ENCODE measurements at places on chromosomes 7 and 10.
A peak's percentile ranks its signal among the peaks of the same experiment; 100 is the strongest.

DNA sequence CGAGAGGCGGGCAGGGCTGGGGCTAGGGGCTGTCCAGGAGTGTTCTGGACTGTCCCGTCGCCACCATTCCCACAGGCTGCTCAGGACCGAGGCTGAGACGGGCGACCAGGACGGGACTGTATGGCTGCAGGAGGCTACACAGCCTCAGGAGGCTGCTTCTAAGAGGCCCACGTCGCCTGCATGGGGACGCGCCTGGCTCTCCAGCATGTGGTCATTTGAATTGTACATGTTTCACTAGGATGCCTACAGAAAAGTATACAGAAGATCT, 216.3 kb downstream of the TCERG1L start:
- DNase-seq: no peak

GRCh38 chr7:141544831-141545230, 6.4 kb upstream of the AGK start:
- DNase-seq: no peak

GRCh38 chr7:11343136-11343535, 369.5 kb downstream of the PHF14 start:
- no peak for DNase-seq

DNA sequence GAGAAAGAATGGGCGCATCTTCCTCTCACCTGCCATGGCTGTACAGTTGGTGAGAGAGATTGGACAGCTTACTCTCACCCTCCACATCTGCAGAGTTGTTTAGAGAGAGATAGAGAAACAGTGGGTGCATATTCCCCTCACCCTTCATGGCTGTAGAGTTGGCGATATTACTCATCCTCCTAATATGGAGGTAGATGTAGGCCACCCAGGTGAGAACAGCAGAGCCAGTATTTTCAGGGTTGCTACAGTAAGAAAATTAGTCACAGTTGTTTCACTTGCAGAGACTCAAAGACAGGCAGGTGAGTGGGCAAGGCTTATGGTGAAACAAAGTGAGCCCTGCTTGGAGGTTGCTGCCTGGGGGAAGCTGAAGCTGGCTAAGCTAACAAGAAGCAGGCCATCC, 65.0 kb upstream of the PFKP start:
- no peak for DNase-seq

- no peak for DNase-seq
Measured at GRCh38 chr10:23522345-23522744, 83.5 kb downstream of the OTUD1 start.

DNA sequence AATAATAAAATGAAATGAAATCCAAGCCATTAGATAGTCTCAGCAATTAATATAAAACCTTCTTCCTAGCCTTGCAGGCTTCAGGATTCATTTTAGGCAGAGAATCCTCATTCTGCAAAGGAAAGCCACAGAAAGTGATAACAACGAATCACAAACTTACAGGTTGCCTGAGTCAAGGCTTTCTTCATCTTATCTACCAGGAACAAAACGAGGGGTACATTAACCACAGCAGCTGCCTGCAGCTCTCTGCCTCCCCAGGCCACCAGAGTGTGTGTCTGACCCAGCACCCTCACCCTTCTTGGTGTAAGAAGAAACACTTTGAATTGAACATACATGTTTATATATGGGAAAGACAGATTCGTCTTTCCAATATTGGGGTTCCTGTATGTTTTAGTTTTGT, 12.5 kb upstream of the TNS3 start:
- DNase-seq: no peak

- no peak for DNase-seq
Measured at GRCh38 chr7:134660961-134661376, 14.3 kb downstream of the BPGM start.

DNA sequence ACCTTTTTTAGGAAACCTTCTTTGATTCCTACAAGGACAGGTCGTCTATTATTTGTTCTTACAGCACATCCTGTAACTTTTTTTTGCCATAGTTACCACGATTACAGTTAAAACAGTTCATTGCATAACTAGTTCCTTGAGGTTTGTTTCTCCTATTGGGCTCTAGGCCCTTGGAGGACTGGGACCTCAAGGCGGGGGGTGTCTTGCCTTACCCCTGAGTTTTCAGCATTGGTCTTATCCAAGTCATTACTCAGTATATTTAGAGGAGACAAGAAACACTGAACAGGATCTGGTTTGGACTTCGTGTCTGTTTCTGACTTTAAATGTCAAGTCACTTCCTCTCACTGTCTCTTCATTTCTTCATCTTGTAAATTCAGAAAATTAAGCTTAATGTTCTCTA, 369.8 kb downstream of the SDK1 start:
- no peak for DNase-seq

DNA sequence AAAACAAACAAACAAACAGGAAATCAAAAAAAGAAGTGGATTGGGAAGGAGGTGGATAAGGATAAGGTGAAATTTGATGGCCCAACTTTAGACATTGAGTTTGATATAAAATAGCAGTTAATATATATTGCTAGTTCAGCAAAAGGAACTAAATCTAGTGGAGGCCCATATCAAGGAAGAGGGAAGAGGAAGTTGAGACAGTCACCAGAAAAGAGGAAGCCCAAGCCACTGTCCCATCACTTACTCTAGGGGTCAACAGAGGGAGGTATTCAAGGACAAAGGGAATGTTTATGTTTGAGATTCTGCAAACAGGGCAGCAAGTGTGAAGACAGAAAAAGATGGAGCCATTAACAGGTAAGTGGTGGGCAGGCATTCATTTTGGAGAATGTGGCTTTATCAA, 3.7 kb downstream of the LAMTOR4 start:
- no peak for DNase-seq

- no peak for DNase-seq
Measured at GRCh38 chr10:96955794-96956193, 123.7 kb downstream of the LCOR start.

DNA sequence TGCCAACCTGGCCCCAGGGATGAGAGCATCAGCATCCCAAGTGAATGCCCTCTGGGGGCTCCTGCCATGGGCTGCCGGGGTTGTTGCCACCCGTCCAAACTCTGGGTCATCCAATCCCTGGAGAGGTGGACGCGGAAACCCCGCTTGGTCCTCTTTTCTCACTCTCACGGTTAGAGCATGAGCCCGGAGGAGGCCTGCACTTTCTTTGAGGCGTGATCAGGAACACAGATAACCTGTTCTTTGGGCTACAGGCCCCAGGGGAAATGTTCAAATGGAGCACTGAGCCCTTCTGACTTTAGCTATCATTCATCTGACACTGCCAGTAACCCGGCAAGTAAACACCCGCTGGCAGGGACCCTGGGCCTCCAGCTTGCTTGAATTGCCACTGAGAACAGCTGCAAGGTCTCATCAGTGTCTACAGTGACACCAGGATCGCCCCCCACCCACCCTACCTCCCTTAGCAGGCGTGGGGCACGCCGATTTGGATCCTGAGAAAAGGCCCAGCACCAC, 29.4 kb upstream of the SLF2 start:
- DNase-seq: no peak

GRCh38 chr7:3464900-3465622, 164.0 kb downstream of the SDK1 start:
- no peak for DNase-seq

DNA sequence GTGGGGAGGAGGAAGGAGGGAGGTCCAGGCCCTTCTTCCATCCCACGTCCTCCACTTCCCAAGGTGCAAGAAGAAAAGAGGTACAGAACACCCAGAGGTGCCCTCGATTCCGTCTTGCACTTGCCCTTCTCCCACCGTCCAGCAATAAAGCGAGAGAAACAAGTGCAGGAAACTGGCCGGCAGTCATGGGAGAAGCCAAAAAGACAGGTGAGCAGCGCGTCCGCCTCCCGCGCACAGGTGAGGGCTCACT, 1.3 kb downstream of the C10orf95 start:
- DNase-seq: no peak

GRCh38 chr7:137731436-137731835, 115.3 kb downstream of the DGKI start:
- DNase-seq: no peak

DNA sequence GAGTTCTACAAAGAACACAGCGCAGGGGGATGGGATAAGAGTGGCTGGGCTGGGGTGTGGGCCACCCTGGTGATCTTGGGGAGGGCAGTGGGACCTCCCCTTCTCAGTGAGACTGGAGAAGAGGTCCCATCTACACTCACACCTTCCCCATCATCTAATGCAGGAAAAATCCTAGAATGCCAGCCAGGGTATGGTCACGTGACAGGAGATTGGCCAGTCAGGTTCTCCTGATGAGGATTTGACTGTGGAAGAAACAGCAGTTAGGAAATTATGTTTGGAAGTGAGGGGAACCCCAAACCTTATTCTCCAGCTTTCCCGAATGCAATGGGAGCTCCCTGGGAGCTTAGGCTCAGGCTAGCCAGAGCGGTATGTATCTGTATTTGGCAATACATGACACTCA, 158.8 kb upstream of the GRB10 start:
- no peak for DNase-seq

DNA sequence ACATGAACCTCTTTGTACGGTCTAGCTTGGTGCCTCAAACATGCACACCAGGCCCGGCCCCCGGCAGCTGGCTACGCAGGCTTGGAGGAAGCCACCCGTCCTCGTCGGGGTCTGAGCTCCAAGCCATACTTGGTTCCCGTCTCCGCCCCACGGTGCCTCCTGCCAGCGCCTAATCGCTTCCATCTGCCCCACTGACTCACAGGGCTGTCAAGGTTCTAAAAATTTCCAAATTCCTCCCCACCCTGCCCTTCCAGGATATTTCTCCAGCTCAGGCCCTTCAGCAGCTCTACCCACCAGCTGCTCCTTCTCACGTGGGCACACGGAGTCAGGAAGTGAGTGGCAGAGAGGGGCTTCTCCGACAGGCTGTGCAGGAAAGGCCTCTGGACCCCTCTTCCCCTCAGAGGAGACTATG, 38.8 kb downstream of the TMEM270 start:
- DNase-seq: no peak

DNA sequence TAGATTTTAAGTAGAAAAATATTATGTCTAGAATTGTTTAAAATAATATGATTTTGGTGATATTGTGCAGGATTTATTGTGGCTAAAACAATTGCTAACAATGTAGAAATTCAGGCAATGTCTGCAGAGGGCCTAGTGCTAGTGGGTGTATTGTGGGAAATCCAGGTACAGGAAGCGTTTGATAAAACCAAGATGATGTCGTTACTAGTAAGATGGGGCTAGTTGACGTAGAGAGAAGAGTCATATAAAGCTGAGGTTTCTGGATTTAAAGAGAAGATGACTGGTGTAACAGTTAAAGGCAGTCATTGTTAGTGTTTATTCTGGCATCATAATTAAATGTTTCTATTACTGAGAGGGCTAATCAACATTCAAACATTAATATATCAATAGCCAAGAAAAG, 43.5 kb downstream of the ADK start:
- DNase-seq: no peak

DNA sequence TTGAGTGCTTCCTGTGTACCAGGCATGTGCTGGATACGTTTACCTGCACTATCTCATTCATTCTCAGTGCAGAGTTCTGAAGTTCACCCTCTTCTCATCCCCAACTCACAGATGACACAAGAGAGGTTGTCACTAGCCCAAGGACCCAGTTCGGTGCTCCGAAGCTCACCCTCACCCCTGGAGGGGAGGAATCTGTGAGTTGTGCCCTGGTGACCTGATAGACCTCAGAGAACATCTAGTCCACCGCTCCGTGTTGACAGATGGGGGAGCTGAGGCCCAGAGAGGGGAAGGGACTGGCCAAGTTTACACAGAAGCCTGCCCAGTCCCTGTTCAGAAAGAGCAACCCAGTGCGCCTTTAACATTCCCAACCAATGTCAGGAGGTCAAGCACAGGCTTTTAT, 44.8 kb upstream of the EMX2 start:
- DNase-seq: no peak

DNA sequence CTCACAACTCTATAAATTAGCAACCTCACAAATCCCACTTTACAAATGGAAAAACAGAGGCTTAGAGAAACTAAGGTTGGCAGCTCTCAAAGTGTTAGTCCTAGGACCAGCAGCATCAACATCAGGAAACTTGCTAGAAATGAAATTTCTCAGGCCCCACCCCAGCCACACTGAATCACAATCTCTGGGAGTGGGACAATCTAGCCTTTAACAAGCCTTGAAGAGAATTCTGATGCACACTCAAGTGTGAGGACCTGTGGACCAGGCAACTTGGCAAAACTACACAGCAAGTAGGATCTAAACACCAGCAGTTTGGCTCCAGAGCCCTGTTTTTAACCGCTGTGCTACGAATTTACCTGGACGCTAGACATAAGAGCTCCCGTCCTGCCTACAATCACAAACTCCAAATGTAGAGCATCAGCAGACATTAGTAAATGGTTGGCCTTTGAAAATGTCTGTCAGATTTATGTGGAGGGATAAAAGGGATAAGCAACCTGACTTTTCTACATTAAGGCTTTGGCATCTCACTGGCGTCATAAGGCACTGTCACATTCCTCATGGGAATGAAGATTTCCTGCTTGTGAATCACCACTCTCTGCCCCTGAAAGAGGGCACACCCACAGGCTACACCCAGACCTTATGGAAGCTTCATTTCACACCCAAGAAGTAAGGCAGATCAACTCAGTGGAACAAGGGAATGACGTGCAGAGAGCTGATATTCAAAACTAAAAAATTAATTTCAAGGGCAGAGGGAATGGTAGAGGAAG, 34.5 kb downstream of the PPP1R3C start:
- no peak for DNase-seq

GRCh38 chr7:114484226-114484625, 69.6 kb downstream of the FOXP2 start:
- no peak for DNase-seq

DNA sequence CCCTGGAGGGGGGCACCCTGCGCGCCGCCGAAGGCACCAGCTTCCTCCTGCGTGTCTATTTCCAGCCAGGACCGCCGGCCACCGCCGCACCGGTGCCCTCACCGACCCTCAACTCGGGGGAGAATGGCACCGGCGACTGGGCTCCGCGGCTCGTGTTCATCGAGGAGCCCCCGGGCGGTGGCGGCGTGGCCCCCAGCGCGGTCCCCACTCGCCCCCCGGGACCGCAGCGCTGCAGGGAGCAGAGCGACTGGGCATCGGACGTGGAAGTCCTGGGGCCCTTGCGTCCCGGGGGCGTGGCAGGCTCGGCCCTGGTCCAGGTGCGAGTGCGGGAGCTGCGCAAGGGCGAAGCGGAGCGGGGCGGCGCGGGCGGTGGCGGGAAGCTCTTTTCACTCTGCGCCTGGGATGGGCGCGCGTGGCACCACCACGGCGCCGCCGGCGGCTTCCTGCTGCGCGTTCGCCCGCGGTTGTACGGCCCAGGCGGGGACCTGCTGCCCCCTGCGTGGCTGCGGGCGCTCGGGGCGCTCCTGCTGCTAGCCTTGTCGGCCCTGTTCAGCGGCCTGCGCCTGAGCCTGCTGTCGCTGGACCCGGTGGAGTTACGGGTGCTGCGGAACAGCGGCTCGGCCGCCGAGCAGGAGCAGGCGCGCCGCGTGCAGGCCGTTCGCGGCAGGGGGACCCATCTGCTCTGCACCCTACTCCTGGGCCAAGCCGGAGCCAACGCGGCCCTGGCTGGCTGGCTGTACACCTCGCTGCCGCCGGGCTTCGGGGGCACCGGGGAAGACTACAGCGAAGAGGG, 594 bp downstream of the CNNM1 start:
- peak; percentile 40 for DNase-seq

GRCh38 chr7:27697861-27698430, 35.3 kb upstream of the HIBADH start:
- DNase-seq: no peak

GRCh38 chr10:29980084-29980483, 79.3 kb downstream of the JCAD start:
- DNase-seq: no peak

GRCh38 chr10:11017570-11018431, at the start of gene CELF2:
Gene CELF2 (plus strand): TSS chr10:11017872. CDS start chr10:11018090, 218 bp downstream.
- peak; percentile 53 for DNase-seq

- DNase-seq: no peak
Measured at GRCh38 chr10:12958546-12959110, 42.9 kb downstream of the CCDC3 start.

Data from occipital lobe (tissue), 3 donors.